ENCODE measurements at places on chromosomes 6 and 20.

GRCh38 chr6:81451787-81452186 is 300.7 kb downstream of the TENT5A start:
- no peak for DNase-seq

- DNase-seq = no peak
These were observed 18.1 kb downstream of the UQCC2 start for GRCh38 chr6:33693186-33694105.

DNA sequence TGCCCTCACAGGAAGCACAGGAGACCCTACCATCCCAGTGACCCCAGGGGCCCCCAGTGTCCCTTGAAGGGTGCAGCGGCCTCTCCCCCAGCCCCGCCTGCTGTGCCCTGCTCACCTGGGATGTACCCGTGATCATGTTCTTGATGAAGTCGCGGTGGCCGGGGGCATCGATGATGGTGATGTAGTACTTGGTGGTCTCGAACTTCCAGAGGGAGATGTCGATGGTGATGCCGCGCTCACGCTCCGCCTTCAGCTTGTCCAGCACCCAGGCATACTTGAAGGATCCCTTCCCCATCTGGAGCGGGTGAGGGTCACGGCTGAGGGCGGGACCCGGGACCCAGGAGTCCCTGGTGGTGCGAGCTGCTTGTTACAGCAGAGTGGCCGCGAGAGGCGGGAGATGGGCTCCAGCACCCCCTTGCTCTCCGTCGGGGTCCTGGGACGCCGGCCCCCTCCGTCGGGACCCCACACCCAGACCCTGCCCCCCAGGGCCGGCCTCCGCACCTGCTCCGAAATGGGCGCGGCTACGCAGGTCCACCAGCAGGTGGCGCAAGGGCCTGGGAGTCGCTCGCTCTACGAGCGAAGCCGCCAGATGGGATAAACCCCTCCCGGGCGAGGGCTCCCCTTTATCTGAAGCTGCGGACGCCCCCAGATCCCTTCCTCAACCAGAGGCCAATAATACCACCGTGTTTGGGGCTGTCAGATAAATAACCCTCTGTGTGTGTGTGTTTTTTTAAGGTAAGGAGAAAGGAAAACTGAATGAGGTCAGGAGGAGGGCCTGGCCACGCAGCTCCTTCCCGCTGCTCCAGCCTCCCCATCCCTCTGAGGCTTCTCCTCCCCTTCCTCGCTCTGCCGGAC is 2.9 kb downstream of the EEF1A2 start:
- peak; percentile 89 for DNase-seq

- DNase-seq = no peak
These were observed 92.6 kb downstream of the JARID2 start for GRCh38 chr6:15338476-15338875.

- DNase-seq = no peak
These were observed 87.6 kb upstream of the SGK1 start for GRCh38 chr6:134405386-134406087.

- DNase-seq = no peak
These were observed 590.7 kb upstream of the FLRT3 start for GRCh38 chr20:14928083-14928482.

DNA sequence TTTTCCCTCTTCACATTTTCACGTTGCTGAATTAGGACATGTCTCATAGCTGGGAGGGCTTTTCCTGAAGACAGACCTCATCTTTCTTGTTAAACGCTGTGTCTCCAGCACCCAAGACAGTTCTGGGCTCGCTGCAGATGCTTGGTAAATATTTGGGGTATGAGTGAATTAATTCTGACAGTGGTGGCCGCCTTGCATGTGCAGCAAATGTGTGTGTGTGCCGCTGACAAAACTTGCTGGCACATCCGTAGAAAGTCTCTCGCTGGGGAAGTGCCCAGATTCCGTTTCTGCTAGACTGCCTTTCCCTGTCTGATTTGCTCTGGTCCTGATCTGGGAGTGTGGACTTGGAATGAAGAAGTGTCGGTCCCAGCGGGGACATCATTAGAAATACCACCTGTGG is 48.2 kb upstream of the ZNFX1 start:
- DNase-seq = no peak

- DNase-seq = no peak
These were observed 400.9 kb upstream of the POU3F2 start for GRCh38 chr6:98433325-98434056.

GRCh38 chr20:59776059-59776603 is 157.3 kb downstream of the SYCP2 start:
- DNase-seq = no peak

GRCh38 chr6:90221403-90221802 is 75.2 kb downstream of the BACH2 start:
- peak; percentile 49 for DNase-seq

DNA sequence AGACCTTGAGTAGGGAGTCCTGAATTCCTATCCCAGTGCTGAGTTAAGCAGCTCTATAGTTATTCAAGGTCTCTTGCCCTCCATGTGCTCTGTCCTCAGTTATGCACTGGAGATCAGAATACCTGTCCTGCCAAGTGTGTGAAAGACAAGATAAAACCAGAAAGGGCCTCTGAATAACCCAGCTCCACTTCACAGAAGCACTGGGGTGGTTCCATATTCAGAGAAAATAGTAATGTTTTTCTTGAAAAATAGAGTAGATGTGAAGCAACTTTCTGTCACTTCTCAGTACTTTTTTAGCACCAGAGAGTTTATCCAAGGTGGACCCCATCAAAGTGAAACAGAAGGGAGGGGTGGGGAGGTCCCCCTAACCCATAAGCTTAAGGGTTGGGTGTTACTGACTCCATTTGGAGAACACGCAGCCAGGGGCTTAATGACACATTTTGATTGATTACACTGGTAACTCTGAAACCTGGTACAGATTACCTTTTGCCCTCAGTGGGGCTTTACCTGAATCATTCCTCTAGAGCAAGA is 509.8 kb upstream of the JARID2 start:
- DNase-seq = no peak

- DNase-seq = no peak
These were observed 1223.6 kb upstream of the GJE1 start for GRCh38 chr6:140909156-140909555.

GRCh38 chr6:167811040-167811439 is 15.7 kb upstream of the AFDN start:
- DNase-seq = no peak

GRCh38 chr20:53322651-53323050 is 271.0 kb downstream of the ZNF217 start:
- no peak for DNase-seq

DNA sequence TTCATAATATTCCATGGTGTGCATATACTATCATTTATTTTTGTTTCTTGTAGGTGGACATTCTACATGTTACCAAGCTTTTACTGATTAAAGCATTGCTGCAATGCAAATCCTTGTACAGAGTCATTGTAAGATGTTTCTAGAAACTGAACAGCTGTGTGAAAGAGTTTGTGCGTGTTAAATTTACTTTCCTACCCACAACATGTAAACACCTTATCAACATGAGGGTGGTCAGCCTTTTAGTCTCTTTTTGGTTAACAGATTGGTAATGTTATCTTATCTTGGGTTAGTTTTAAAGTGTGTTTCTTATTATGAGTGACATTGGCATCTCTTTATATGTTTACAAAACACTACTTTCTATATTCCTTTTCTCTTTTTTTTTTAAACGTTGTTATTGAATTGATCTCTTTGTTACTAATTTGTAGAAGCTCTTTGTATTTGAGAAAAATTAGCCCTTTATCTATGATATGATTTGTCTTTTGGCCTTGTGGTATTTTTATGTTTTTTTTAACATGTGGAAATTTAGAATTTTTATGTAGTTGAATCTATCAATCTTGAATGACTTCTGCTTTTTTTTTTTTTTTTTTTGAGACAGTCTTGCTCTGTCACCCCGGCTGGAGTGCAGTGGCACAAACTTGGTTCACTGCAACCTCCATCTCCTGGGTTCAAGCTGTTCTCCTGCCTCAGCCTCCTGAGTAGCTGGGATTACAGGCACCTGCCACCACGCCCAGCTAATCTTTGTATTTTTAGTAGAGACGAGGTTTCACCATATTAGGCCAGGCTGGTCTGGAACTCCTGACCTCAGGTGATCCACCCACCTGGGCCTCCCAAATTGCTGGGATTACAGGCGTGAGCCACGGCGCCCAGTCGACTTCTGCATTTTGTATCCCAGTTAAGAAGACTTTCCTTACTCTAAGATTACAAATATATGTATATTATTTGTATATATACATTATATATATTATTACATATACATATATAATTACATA is 112.1 kb downstream of the TCP11 start:
- no peak for DNase-seq

GRCh38 chr20:63536241-63536977 is 767 bp downstream of the PTK6 start:
- no peak for DNase-seq

- DNase-seq = no peak
These were observed 10.6 kb upstream of the NDRG3 start for GRCh38 chr20:36756496-36756895.

GRCh38 chr6:41040101-41040939 is 1.3 kb upstream of the UNC5CL start:
- DNase-seq = no peak

- DNase-seq = no peak
These were observed 97.7 kb upstream of the VGLL2 start for GRCh38 chr6:117167520-117168271.

- DNase-seq = peak; percentile 79
These were observed 94.9 kb upstream of the NT5E start for GRCh38 chr6:85354761-85355618.

DNA sequence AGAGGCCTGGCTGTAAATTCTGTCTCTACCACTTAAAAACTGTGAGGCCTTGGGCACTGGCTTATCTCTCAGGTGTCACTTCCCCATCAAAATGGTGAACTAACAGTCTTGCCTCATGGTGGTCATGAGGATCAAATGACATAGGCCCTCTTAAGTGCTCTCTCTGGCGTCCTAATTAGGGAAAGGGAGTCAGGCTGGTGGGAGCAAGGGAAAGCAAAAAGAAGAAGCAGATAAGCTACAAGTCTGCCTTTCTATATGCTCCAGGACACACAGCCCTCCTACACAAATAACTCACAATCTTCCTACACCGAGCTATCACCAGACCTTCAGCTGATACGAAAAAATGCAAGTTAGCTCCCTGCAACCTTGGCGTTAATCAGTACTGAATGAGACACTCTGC is 19.5 kb upstream of the SLC22A16 start:
- DNase-seq = no peak

- no peak for DNase-seq
These were observed 239.7 kb upstream of the GMDS start for GRCh38 chr6:2485116-2485515.

Data from Karpas-422 (cell line).